Stimulated activated CD4-positive, alpha-beta T cell treated with anti-CD3 and anti-CD28 coated beads, Interleukin-1b, Interleukin-23, amount 100 ng/mL, for 1 hour (primary cell): ENCODE measurements at places on chromosomes 4 and X.

- no peak for DNase-seq
Observed at GRCh38 chr4:54840430-54840829, 182.7 kb downstream of the KIT start.

DNA sequence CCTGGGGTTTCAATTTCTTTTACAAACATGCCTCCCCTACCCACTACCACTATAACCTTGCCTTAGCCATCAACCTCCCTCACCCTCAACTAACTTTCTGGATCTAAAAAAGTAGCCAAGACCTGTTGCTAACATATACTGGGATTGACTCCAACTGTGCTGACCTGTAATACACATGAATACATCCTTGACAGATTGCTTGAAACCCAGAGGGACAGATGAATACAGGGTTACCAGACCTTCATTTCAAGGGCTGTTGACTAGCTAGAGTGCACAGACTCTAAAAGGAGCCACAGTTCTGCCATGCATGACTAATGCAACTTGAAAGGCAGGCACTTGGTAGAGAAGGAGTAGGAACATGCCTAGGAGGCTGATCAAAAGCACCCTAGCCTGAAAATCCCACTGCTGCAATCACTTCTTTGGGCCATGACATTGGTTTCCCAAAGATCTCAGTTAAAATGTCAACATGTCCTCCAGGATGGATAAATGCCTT is 121.0 kb downstream of the PCDH19 start:
- no peak for DNase-seq

- no peak for DNase-seq
Observed at GRCh38 chr4:159035570-159035969, 67.3 kb upstream of the RAPGEF2 start.

- no peak for DNase-seq
Observed at GRCh38 chr4:150090836-150091235, 12.6 kb downstream of the DCLK2 start.

DNA sequence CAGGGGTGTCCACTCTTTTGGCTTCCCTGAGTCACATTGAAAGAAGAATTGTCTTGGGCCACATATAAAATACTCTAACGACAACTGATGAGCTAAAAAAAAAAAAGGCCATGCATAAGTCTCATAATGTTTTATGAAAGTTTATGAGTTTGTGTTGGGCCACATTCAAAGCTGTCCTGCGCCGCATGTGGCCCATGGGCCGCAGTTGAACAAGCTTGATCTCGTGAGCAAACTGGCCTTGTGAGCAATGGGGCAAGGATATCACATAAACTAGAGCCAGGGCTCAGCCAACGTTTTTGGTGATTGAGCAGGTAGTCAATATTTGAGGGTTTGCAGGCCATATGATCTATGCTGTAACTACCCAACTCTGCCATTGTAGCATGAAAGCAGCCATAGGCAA is 44.6 kb upstream of the PHKA2 start:
- DNase-seq, result no peak

- DNase-seq, result no peak
Observed at GRCh38 chr4:176333076-176333475, 13.3 kb downstream of the SPCS3 start.

GRCh38 chr4:173073939-173074500 is 94.6 kb upstream of the GALNT7 start:
- no peak for DNase-seq

- no peak for DNase-seq
Observed at GRCh38 chr4:84573385-84574068, 9.4 kb upstream of the CDS1 start.

- DNase-seq, result no peak
Observed at GRCh38 chr4:185730849-185731608, 81.0 kb downstream of the SORBS2 start.

- no peak for DNase-seq
Observed at GRCh38 chrX:340121-340520, 21.5 kb upstream of the GTPBP6 start.

- no peak for DNase-seq
Observed at GRCh38 chr4:163556177-163556576, 61.7 kb downstream of the TMA16 start.

GRCh38 chr4:53161051-53161786 is 204.6 kb downstream of the SCFD2 start:
- no peak for DNase-seq
